Vagina (tissue), 2 donors: ENCODE measurements at places on chromosomes 1 and 21.

DNA sequence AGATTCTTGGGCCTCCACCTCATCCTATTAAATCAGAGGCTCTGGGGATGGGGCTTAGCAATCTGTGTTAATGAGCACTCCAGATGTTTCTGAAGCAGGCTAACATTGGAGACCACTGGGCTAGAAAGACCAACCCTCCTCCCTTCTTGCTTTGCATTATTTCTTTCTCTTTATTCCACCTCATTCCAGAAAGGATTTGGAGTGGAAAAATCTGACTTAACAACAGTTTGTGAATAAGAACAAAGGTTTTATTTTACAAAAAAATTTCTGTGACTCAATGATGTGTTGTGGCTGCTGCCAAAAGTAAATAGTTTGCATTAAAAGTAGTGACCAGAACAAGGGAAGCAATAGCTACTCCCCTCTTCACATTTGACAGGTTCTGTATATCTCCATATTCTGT is 79.4 kb downstream of the TGFB2 start:
- DNase-seq: no peak

- DNase-seq: no peak
Measured at GRCh38 chr1:68328490-68328889, 96.2 kb upstream of the WLS start.

GRCh38 chr1:3082571-3083516 is 13.8 kb downstream of the PRDM16 start:
- DNase-seq: no peak

- no peak for DNase-seq
Measured at GRCh38 chr21:35332841-35333426, 283.8 kb upstream of the RUNX1 start.

GRCh38 chr1:168167806-168168205 is 11.0 kb upstream of the TIPRL start:
- DNase-seq: no peak

GRCh38 chr1:65434255-65434654 is 13.8 kb downstream of the LEPR start:
- no peak for DNase-seq

GRCh38 chr1:201728731-201729130 is 100.2 kb upstream of the IPO9 start:
- DNase-seq: no peak

- no peak for DNase-seq
Measured at GRCh38 chr1:51071291-51072042, 30.6 kb upstream of the C1orf185 start.

DNA sequence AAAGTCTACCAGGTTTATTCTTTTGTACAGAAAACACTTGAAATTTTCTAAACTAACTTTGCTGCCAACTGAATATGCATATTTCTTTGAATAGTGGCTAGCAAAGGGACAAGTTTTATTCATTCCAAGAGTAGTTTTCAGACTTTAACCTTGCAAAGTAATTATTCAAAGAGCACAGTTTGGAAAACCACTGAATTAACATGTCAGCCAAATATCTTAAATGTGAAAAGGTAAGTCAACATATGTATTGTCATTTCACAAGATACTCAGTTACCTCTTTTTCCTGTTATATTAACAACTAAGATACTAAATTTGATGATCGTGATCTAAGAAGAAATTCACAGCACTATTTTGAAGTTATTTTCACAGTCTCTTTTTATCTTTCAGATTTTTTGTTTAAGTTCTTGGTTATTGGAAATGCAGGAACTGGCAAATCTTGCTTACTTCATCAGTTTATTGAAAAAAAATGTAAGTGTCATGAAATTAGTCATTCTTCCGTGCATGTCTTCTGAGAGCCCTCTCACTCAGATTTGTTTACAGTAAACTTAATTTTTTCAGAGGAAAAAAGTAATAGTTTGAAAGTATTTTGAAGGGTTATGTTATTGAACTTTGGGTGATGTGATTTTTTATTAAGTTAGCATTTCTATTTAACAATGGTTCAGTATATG is 15.3 kb downstream of the RAB4A start:
- DNase-seq: no peak

- DNase-seq: no peak
Measured at GRCh38 chr1:41936107-41936506, 17.4 kb upstream of the HIVEP3 start.

DNA sequence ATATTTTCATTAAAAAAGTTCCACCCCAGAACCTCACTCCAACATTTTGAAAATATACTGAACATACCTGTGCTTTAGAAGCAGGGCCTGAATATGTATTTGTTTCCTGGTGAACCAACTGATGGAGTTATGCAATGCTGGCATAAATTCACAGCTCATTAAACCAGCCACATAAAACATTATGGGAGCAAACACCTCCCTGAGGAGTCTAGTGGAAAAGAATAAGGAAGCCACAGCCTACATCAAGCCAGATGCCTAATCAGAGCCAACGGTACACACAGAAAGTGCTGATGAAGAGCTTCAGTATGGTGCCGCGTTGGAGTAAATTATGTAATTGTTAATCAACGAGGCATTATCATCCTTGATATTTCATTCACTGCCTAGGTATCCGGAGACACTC is 199.5 kb downstream of the AJAP1 start:
- DNase-seq: no peak

- no peak for DNase-seq
Measured at GRCh38 chr1:179781962-179782361, 38.9 kb downstream of the FAM163A start.

- DNase-seq: no peak
Measured at GRCh38 chr1:115906627-115907026, 65.7 kb upstream of the NHLH2 start.

- peak; percentile 94 for DNase-seq
Measured at GRCh38 chr1:184482136-184482535, 95.3 kb downstream of the C1orf21 start.

- no peak for DNase-seq
Measured at GRCh38 chr1:160373696-160374095, 6.8 kb downstream of the NHLH1 start.

DNA sequence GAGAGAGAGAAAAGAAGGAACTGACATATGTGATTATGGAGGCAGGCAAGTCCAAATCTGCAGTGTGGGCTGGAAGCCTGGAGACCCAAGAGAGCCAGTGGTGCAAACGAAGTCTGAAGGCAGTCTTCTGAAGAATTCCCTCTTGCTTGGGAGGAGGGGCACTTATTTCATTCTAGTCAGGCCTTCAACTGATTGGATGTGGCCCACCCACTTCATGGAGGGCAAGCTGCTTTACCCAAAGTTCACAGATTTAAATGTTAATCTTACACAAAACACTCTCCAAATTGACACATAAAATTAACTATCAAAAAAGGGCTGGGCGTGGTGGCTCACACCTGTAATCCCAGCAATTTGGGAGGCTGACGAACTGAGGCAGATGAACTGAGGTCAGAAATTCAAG is 103.5 kb upstream of the RAB3GAP2 start:
- DNase-seq: no peak

GRCh38 chr1:190066011-190066410 is 411.7 kb downstream of the BRINP3 start:
- DNase-seq: no peak

- no peak for DNase-seq
Measured at GRCh38 chr1:113692824-113693431, 66.4 kb downstream of the PHTF1 start.

GRCh38 chr1:155003766-155004351 is 1.3 kb downstream of the ZBTB7B start:
- DNase-seq: peak; percentile 91

- no peak for DNase-seq
Measured at GRCh38 chr1:182054698-182055326, 6.7 kb downstream of the ZNF648 start.

DNA sequence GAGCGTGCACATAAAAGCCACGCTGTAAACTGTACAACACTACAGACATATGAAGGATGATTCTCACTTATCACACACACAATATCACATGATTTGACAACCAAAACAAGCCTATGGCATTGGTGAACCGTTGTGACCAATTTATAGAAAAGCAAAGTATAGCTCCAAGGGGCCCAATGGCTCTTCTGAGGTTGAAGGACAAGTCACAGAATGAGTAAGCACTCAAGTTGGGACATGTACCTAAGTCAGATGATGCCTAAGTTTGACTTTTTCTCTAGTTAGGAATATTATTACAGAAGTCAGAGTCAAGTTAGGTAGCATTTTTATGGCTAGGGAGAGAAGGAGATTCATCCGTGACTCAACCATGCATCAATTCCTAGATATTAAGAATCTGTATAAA is 45.7 kb downstream of the PLPP3 start:
- no peak for DNase-seq

DNA sequence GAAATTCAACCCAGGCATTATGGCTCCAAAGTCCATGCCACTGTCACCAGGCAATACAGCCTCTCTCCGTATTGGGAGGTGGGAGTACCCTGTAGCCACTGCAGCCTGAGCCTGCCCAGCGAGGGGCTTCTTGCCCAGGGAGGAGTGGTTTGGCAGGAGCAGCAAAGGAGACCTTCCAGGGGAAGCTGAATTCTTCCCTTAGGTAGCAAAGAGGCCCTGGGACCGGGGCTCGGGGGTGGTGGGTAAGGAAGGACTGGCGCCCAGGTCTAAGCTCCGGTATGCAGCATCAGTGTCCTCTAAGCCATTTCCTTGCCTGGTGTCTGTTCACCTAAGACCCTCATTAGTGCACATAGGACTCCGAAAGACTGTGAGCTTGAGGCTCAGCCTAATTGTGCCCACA is 17.0 kb downstream of the TNNT2 start:
- no peak for DNase-seq

- no peak for DNase-seq
Measured at GRCh38 chr1:156673387-156674121, 3.7 kb downstream of the NES start.

GRCh38 chr21:36700295-36700970 is 1.5 kb downstream of the SIM2 start:
- DNase-seq: no peak

GRCh38 chr1:14849038-14849437 is 250.6 kb downstream of the KAZN start:
- DNase-seq: no peak

DNA sequence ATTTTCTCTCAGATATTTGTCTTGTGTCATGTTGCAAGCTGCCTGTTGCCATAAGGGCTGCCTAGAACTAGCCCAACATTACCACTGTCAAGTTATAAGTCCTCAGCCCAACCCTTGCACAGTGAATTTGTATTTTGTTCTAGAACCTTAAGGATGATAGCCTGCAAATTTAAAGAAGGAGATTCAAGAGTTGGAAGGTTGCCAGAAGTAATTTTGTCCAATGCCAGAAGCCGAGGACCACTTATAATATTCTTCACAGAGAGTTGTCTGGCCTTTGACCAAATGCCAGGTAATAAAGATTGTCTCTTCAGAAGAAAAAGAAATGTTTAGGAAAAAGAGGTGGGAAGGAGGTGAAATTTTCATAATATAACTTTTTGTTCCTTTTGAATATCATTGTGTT is 40.5 kb upstream of the SUCO start:
- DNase-seq: no peak

GRCh38 chr1:16077406-16078245 is 4.2 kb upstream of the FAM131C start:
- no peak for DNase-seq

DNA sequence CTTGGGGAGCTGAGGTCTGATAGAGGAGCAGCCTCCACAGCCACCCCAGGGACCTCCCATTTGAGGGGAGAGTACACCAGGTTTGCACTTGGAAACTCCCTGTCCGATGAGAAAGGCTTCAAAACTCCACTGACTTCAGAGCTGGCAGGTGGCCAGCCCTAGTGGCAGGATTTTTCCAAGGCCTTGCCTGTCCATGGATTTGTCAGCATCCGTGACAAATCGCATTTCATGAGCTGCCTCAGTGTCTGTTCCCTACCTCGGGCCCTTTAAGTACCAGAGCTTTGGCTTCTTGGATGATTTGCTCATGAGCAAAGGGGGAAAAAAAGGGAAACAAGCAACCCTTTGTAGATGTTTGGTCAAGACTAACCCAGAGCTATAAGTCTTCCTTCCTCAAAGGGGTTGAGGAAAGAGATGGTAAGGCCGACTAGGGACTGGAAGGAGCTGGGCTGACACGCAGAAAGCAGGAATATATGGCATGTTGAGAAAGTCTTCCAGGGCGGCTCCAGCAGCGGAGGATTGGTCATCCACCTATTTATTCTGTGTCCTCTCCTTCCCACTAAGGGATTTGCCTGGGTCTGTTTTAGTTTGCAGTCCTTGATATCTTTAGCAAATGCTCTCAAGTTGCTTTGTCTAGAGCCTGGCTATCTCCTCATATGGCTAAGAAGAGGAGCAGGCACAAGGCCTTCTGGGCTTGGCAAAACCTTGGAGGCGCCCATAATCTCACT is 2.7 kb upstream of the HSPG2 start:
- DNase-seq: no peak

DNA sequence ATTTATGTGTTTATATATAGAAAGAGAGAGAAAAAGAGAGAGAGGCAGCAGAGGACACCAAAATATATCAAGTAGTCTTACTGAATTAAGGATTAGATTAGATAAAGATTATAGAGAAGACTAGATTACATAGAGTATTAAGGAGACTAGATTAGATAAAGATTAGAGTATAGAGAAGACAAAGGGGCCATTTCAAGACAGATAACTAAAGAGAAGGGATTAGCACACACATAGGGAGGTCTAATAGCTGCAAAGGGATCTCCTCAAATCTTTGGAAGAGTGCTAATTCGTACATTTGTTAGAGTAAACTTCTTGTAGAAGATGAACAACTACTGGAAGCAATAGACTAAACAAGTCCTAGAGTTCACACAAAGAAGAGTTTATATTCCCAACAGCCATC is 34.2 kb downstream of the OR6Y1 start:
- no peak for DNase-seq

DNA sequence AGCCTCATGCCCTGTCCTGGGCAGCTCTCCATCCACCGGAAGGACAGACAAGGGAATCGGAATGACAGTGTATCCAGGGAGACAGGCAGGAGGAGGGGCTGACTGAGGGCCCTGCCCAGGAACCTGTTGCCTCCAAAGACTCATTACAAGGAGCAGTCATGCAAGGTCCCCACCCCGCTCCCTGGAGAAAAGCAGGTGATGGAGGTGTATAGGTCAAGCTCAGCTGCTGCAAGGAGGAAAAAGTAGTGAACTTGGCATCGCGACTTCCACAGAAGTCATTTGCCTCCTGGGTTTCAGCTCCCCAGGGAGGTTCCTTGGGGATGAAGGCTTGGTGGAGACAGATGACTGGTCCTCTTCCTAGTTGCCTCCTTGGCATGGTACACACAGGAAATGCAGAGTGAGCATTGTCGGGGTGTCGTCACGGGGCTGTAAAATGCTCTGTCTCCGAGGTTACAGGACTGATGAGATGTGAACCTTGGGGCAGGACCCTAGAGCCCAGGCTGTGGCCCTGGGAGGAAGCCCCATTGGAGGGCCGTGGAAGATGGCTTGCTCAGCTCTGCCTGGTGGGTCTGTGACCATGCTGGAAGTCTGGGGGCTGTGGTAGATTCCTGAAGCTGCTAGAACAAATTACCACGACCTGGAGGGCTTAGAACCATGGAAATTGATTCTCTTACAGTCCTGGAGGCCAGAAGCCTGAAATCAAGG is 219.6 kb upstream of the C1orf174 start:
- DNase-seq: no peak

GRCh38 chr1:67741121-67741520 is 56.1 kb downstream of the GADD45A start:
- no peak for DNase-seq
